Stimulated activated CD8-positive, alpha-beta memory T cell treated with anti-CD3 and anti-CD28 coated beads, Interleukin-4, amount 100 ng/mL, for 4 hours (primary cell): ENCODE measurements at places on chromosomes 7 and 10.
A peak's percentile ranks its signal among the peaks of the same experiment; 100 is the strongest.

GRCh38 chr10:31121757-31122577 lies 90.3 kb upstream of the ZNF438 start:
- DNase-seq = no peak

DNA sequence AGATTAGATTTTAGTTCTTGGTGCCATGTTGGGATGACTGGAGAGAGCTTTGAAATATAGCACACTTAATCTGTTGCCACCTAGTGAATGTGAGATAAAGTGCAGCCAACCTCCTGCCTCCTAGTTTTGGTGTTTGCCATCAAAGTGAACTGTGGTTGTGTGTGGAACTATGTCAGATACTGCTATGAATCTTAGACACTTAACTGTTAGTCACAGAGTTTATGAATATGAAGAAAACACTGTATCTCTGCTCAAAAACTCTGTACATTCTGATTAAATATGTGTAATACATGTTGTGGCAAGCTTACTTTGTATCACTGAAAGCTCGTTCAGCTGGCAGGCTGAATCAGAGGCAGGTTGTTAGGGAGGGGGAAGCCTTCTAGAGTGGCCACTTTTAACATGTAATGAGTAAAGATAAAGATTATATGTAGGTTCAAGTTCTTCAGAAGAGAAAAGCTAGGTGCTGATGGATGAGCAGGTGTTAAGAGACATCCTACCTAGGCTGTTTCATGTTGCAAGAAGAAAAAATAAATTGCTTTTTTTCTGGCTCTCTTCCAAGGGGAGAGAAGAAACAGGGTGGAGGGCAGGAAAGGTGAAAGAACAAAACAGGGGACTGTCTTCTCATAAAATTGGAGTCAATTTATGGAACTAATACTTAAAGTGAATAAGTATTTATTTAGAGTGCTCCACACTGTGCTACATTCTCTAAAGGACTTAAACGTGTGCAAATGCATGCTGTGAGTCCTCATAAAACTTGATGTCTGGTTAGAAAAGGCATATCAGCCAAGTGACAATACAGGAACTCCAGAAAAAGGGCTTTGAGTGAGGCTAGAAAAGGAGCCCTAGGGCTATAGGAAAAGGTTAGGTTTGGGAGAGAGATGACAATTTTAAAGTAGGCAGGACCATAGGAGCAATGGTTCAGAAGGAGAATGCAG lies 14.1 kb upstream of the LAMB1 start:
- no peak for DNase-seq

DNA sequence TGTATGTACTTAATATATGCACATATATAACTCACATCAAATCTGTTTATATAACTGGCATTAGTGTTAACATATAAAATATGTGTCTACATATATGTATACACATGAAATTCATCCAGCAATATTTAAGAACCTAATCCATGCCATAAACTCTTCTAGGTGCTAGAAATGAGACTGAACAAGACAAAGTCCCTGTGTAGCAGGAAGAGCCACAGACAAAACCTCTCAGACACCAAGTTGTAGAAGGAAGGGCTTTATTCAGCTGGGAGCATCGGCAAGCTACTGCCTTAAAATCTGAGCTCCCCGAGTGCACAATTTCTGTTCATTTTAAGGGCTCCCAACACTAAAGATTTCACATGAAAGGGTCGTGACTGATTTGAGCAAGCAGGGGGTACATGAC lies 52.5 kb downstream of the CRPPA start:
- no peak for DNase-seq

GRCh38 chr7:145644426-145645134 lies 472.0 kb upstream of the CNTNAP2 start:
- no peak for DNase-seq

GRCh38 chr7:47944536-47945260 lies 3.6 kb downstream of the PKD1L1 start:
- DNase-seq = no peak

- DNase-seq = no peak
Observed at GRCh38 chr10:30435073-30435422, 1.1 kb downstream of the MAP3K8 start.

GRCh38 chr10:21329995-21330627 lies 195.4 kb downstream of the SKIDA1 start:
- DNase-seq = no peak

GRCh38 chr7:69982197-69982596 lies 383.9 kb downstream of the AUTS2 start:
- DNase-seq = no peak

- no peak for DNase-seq
Observed at GRCh38 chr7:676972-677385, 49.5 kb upstream of the DNAAF5 start.

DNA sequence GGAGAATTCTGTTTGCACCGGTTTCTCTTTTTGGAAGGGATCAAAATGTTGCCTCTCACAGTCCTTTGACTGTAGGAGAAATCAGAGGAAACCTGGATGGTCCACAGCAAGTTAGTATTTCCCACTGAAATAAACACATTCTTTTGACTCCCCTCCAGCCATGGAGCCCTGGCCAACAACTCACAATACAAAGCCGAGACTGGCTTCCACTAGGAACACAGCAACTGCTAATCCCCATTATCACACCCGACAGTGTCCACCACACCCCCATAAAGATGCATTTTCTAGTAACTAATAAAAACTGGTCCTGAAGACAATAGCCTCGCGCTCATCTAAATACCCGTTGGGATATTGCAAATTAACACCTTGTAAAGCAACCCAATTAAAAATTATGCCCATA lies 798 bp upstream of the MACROH2A2 start:
- DNase-seq = no peak

GRCh38 chr7:32279500-32279899 lies 209.3 kb upstream of the PDE1C start:
- no peak for DNase-seq

- no peak for DNase-seq
Observed at GRCh38 chr10:1709161-1709560, 28.2 kb downstream of the ADARB2 start.

- peak; percentile 63 for DNase-seq
Observed at GRCh38 chr10:103470761-103471653, 8.0 kb downstream of the CALHM3 start.

DNA sequence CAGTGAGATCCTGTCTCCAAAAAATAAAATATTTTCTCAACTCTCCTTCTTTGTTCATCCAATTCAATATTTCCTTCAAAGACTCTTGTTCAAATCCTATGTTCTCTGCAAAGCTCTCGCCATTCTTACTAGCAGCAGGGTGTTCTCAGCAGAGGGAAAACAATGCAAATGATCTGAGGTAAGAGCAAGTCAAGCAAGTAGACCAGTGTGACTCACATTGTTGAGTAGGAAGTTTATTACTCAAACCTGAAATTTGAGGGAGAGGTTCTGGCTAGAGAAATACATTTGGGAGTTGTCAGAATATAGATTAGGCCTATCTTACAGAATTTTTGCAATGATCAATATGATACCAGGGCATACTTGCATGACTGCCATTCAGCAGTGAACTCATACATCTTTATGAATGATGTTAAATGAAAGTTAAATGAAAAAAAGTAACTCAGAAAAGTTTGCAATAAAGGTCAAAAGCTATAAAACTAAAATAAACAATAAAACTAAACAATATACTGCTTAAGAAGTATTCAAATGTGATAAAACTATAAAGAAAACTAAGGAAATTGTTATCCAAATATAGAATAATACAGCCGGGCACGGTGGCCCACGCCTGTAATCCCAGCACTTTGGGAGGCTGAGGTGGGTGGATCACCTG lies 5.8 kb downstream of the IDE start:
- no peak for DNase-seq

- DNase-seq = no peak
Observed at GRCh38 chr7:133534816-133535215, 281.9 kb downstream of the EXOC4 start.

- DNase-seq = no peak
Observed at GRCh38 chr10:101568054-101568745, 19.9 kb downstream of the POLL start.

GRCh38 chr7:92745241-92745640 lies 91.1 kb downstream of the CDK6 start:
- DNase-seq = no peak

DNA sequence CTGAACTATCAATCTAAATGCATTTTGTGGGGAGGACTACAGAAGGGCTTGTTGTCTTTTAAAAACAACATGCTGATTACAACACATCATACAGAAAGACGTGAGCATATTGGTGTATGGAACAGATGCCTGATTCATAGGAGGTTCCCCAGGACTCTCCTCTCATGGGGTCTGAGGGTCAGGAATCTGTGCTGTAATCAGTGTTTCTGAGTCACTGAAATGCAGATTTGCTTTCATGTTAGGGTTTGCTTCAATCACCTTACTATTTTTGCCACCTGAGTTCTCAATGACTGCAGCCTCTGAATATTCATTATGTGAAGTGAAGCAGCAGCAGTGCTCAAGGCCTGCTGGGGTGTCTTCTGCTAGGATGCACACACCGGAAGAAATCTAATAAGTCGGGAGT lies 550 bp upstream of the ANK3 start:
- no peak for DNase-seq

GRCh38 chr10:17734432-17735080 lies 17.4 kb upstream of the TMEM236 start:
- DNase-seq = no peak

DNA sequence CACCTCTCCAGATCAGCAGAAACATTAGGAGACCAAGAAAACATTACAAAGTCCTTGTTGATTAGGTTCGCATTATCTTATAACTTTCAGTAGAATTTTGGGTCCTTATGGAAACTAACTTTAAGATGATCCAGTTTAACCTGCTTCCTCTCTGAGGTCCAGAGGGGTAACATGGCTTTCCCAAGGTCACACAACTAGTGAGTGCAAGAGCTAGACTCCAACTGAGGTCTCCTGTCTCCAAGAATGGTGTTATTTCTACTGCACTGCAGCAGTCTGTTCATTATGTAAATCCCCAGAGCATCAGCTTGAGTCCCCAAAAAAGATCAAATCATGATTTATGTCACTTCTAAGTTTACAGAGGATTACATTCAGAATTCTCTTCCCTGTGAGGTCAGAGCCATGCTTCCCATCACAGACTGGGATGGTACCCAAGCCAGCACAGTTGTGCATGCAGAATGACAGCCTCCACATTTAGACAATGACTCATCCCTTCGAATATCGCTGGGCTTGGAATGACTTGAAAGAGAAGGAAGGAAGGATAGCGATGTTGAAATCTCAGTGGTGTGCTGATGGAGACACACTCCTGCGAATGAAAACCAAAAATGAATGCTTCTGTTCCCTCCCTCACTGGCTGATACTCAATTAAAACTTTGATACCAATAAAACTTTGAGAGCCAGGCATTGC lies 163.1 kb upstream of the PLXNA4 start:
- DNase-seq = no peak
